ENCODE measurements at places on chromosomes 16 and 17. TPM values are rescaled to one million over a fixed set of nuclear protein-coding genes. Genes with fewer than 3 reads are reported as not detected.

Gene EFNB3
- total RNA-seq = 1.8 TPM

GRCh38 chr17:16352667-16353316, 477 bp downstream of the CENPV start:
- H3K36me3 ChIP-seq = no peaks in the 10 kb centered on the region
- H3K27ac ChIP-seq = no peak overlapping the region
- DNase-seq = peak; percentile 50
- H3K27me3 ChIP-seq = no peaks in the 10 kb centered on the region
- H3K4me1 ChIP-seq = peaks cover 6% of the 10 kb centered on the region

DNA sequence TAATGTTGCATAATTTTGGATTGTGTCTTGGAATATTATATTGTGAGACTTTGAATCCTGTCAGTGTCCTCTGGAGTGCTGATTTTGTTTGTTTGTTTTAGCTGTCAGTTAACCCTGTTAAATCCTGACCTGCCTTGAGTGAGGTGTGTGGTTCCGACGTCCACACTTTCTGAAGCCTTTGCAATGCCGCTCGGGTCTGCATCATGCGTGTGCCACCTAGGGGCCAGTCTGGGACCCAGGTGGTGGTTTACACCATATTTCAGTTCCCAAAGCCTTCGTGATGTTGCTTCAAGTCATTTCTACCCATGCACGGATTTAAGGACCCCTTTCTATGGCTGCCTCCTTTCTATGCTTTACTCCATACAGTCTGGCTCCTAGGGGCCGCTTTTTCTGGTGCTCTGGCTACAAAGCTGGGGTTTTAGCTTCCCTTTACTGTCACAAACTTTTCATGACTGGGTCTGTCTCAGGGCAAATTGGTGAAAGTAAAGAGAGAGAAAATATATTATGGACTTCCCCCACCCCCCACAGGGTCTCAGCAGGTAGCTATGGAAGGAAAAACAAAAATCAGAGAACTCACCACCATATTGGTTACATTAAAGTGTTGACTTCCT, 11.4 kb upstream of the OR4D1 start:
- no peaks in the 10 kb centered on the region for H3K36me3 ChIP-seq
- H3K27ac ChIP-seq = no peak overlapping the region
- H3K4me1 ChIP-seq = no peaks in the 10 kb centered on the region
- no peak for DNase-seq

- peak; percentile 13 for DNase-seq
- peaks cover 13% of the 10 kb centered on the region for H3K36me3 ChIP-seq
- H3K27ac ChIP-seq = no peak overlapping the region
- H3K4me3 ChIP-seq = no peak overlapping the region
Measured at GRCh38 chr16:88005181-88005581, 53.9 kb downstream of the BANP start.

DNA sequence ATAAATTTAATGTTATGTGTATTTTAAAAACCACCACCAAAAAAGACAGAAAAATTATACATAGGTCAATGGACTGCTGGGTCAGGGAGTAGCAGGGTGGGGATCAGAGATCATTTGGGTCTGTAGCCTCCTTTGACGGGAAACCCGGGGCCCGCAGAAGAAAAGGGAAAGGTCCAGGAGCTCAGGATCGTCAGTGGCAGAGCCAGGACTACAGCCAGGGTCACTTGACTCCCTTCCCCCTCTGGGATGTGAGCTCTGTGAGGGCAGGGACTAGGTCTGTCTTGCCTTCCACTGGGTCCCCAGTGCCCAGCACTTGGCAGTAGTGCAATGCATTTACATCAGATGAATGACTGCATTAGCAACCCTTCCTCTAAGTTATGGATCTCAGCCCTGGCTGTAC, 62.1 kb downstream of the TOM1L2 start:
- H3K36me3 ChIP-seq = 0 out of 2 replicates have a peak, but pooled peaks cover 4% of the 10 kb centered on the region
- no peaks in the 10 kb centered on the region for H3K27me3 ChIP-seq
- no peak overlapping the region for H3K4me3 ChIP-seq
- no peak overlapping the region for H3K27ac ChIP-seq

- H3K27ac ChIP-seq = no peak overlapping the region
- H3K36me3 ChIP-seq = no peaks in the 10 kb centered on the region
- H3K27me3 ChIP-seq = peaks cover 30% of the 10 kb centered on the region
- DNase-seq = peak; percentile 12
- H3K4me3 ChIP-seq = no peak overlapping the region
Measured at GRCh38 chr17:56096026-56096810, 57.1 kb upstream of the ANKFN1 start.

Gene PNPO
- 44.7 TPM for total RNA-seq

GRCh38 chr17:48530208-48530886, 464 bp downstream of the HOXB1 start:
- no peaks in the 10 kb centered on the region for H3K4me1 ChIP-seq
- H3K4me3 ChIP-seq = no peak overlapping the region
- H3K27ac ChIP-seq = no peak overlapping the region
- peaks cover 5% of the 10 kb centered on the region for H3K27me3 ChIP-seq

- H3K4me1 ChIP-seq = no peaks in the 10 kb centered on the region
- no peak overlapping the region for H3K27ac ChIP-seq
- no peaks in the 10 kb centered on the region for H3K27me3 ChIP-seq
- DNase-seq = no peak
- H3K36me3 ChIP-seq = no peaks in the 10 kb centered on the region
- H3K4me3 ChIP-seq = no peak overlapping the region
Measured at GRCh38 chr16:27149986-27150385, 53.3 kb upstream of the KDM8 start.

Measured in GM23248 (cell line).